ENCODE measurements at places on chromosomes 1 and 21. TPM values are rescaled to one million over a fixed set of nuclear protein-coding genes. Genes with fewer than 3 reads are reported as not detected.

PROX1 gene
- 15.9 TPM for total RNA-seq

OR14K1 gene
- total RNA-seq = not detected

HCRTR1 gene
- 0.21 TPM for total RNA-seq

DCST1 gene
- total RNA-seq = not detected

CYP4Z1 gene
- total RNA-seq = 0.53 TPM

All from urinary bladder (tissue), 4 donors.